Activated T-helper 1 cell treated with Interleukin-2 at 50 U/mL for 16 hours (primary cell): ENCODE measurements at places on chromosomes 13 and 19.

DNA sequence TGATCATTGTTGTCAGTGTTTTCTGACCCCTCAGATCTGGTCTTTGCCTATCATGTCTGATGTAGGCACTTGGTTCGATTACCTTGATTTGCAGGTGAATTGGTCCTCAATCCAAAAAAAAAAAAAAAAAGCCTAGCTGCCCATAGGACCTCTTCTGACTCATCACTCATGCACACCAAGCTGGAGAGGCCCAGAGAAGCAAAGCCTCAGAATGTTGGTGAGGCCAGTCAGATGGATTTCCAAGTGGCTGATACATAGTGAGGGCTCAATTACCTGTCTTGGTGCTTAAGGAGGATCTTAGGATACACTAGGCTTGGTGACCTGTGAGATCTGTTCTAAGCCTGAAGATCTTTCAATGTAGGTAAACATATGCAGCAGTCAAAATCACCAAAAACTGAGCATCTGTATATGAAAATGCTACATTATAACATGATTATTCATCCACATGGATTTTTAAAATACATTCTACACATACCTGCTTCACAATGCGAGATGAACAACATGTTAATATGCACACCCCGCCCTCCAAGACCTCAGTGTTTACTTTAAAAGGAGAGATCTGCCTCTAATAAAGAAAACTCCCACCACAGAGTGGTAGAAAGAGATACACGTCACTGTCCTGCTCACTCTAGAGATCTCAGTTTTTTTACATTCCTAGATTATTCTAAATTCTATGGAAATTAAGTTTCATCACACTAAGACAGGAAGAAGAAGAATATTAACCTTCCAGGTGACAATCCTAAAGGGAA lies 79.9 kb upstream of the RAP2A start:
- no peak for DNase-seq

- DNase-seq: no peak
Measured at GRCh38 chr13:96684907-96685306, 309.4 kb downstream of the OXGR1 start.

DNA sequence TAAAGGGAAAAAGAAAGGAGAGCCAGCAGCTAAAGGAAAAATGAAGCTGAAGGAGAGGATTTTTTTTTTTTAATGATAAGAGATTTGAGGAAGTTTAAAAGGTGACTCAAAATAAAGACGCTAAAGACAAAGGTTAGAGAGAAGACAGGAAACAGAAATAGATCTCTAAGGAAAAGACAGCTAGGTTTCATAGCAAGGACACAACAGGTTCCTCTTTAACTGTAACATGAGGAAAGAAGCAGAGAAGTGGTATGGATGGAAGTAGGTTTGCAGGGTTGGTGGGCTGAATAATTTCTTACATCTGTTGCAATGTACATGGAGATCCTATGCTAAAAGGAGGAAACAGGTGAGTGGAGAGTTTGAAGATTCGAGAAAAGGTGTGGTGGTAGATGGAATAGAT lies 107.5 kb downstream of the MYCBP2 start:
- DNase-seq: no peak

- no peak for DNase-seq
Measured at GRCh38 chr19:47404334-47405196, 14.8 kb downstream of the MEIS3 start.

- DNase-seq: no peak
Measured at GRCh38 chr13:48216204-48216711, 16.7 kb upstream of the ITM2B start.

DNA sequence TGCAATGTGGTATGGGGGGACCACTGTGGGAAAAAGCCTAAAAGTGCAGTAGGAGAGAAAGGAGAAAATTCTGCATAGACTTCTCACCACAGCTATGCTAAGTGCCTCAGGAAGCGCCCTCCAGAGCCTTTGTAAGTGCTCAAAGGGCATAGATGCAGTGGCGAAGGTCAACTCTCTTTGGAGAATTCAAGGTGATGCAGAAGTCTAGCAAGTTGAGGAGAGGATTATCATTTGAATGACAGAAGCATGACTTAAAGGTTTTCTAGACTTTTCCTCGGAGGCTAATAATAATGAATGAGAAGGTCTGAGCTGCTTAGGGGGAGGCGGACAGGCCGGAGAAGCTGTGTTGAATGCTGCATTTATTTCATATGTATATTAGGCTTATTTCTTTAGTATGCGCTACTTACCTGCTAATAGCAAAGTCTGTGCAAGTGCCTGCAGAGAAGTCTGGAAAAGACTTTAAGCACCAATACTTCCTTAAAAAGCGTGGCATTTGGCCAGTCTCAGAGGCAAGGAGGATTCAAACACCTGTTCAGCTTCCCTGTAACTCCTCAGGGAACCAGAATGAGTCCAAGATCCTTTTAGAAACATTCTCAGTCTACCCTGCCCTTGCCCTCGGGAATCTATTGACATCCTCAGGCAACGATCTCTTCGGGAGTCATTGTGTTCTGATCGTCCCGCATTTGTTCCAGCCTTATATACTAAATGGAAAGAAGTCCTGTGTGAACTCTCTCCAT lies 56.2 kb downstream of the FLT1 start:
- DNase-seq: no peak

- DNase-seq: no peak
Measured at GRCh38 chr13:109707044-109707741, 79.2 kb downstream of the IRS2 start.

GRCh38 chr13:95968906-95969305 lies 84.3 kb downstream of the UGGT2 start:
- no peak for DNase-seq

- DNase-seq: no peak
Measured at GRCh38 chr13:25881136-25881926, 170.5 kb downstream of the SHISA2 start.

- DNase-seq: no peak
Measured at GRCh38 chr19:52226652-52227051, 36.8 kb downstream of the PPP2R1A start.
